ENCODE measurements at places on chromosomes 7 and 10.

GRCh38 chr7:110291430-110291829 lies 799.5 kb upstream of the LRRN3 start:
- DNase-seq: no peak

DNA sequence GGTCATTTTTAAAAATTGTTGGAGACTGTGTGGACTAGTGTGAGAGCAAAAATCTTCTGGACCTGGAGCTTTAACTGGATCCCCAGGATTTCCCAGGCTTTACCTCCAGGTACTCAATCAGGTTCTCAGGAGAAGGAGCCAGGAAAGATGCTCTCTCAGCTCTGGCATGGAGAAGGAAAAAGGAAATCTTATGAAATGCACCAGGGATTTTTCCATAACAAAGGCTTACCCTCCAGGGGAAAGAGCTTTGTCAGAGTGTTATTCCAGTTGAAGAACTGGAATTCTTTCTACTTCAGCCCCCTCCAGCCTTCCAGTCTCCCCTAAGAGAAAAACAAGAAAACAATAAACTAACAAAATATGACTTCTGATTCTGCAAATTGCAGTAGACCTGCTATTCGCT lies 436.7 kb upstream of the ANKRD30A start:
- no peak for DNase-seq

DNA sequence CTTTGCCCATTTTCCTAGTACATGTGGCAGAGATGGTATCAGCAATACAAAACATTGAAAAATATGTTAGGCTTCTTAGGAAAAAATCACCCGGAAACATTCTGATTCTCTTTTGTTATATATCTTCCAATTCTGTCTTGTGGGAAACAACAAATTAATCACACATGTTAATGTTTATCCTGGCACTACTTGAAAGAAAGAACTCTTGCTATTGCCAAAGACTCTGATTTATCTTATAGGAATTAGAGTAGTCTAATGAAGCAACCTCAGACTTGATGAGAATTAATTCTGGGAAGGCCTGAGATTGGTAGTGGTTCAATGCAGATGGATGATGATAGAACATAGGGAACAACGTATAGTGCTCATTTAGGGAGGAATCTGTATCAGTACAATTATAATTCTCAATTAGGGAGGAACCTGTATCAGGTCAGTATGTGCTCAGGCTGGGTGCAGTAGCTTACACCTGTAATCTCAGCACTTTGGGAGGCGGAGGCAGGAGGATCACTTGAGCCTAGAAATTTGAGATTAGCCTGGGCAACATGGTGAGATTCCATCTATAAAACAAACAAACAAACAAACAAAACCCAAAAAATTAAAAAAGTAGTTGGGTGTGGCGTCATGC lies 50.7 kb downstream of the TAS2R16 start:
- DNase-seq: no peak

DNA sequence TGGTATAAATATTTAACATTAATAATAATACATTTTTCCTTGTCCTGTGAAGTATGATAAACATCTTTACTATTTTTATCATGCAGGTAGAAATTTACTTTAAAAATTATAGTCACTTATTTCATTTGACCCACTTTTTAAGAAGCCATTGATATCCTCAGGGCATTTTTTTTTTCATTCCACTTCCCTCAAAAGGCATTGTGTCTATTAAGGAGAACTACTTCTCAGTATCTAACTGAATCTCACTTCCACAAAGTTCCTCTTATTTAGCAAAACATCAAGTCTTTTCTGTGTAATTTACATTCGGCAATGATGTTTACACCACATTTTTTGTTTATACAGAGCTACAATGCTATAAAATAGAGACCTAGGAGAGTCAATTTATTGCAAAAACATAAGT lies 388.2 kb upstream of the AKR1E2 start:
- no peak for DNase-seq

DNA sequence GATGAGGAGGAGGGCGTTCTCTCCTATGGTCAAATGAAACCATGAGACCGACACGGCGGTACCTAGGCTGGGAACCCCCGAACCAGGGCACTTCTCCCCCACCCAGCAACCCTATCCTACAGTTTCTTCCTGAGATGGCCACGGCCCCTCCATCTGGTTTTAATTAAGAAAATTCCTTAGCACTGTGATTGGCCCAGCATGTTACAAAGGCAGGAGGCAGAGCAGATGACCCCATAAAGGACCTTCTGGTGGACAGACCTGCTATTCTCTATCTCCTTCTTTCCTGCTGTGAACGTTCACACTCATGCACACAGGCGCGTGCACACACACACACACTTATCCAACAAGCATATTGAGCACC lies 129.4 kb downstream of the RGS10 start:
- DNase-seq: no peak

DNA sequence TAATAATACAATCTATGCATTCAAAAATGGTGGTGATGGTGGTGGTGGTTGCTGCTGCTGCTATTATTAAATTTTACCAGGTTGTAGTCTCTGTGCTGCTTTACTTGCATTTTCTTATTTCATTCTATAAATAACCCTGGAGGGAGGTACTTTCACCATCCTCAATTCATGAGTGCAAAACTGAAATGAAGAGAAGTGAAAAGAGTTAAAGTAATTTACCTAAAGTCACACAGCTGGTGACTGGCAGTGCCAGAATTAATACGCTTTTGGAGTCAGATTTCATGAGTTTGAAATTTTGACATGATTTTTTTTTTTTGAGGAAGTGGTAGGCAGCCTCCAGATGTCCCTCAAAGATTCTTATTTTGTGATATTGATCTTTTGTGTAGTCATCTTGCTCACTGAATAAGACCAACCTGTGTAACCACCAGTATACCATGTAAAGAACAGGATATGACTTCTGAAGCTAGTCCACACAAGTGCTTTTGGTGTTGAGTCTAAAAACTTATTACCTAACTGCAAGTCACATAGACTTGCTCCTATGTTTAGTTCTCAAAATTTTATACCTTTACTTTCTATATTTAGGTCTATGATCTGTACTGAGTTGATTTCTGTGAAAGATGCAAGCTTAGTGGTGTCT lies 218.8 kb downstream of the ZWINT start:
- no peak for DNase-seq

DNA sequence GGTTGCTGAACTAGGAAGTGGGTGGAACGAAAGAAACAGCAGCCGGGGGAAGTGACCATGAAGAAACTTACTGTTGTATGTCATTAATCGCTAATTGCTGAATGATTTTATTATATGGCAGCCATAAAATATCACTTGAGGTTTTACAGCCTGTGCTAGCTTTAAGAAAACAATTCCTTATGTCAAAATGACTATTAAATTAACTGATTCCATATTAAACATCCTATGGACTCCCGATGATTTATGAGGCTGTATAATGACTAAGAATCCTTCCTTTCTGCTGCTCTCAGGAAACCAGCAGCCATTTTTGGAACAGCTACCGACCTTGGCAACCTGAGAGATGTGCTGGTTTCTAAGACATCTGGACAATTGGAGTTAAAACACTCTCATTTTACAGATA lies 421.9 kb downstream of the SORCS3 start:
- DNase-seq: no peak

DNA sequence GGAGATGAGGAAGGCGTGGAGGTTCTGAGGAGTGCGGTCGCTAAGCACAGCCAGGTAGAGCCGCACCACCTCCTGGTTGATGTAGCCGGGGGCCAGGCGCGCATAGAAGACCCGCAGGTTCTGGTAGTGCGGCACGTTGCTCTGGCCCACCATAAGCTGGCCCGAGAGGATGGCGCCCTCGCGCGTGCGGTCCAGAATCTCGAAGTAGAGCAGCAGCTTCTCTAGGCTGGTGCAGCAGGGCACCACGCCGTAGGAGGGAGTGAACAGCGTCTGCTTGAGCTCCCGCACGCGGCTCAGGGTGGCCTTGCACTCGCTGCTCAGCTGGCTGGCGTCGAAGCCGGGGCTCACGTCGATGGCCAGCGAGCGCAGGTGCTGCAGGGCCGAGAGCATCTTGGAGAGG lies 77.8 kb upstream of the TNRC18 start:
- no peak for DNase-seq

GRCh38 chr7:151235091-151235787 lies 3.0 kb downstream of the CHPF2 start:
- DNase-seq: no peak

Measured in CD4-positive, alpha-beta T cell treated with Interleukin-1 beta for 1 hour (primary cell).